ENCODE measurements at places on chromosomes 7 and 10. TPM values are rescaled to one million over a fixed set of nuclear protein-coding genes. Genes with fewer than 3 reads are reported as not detected.

DNA sequence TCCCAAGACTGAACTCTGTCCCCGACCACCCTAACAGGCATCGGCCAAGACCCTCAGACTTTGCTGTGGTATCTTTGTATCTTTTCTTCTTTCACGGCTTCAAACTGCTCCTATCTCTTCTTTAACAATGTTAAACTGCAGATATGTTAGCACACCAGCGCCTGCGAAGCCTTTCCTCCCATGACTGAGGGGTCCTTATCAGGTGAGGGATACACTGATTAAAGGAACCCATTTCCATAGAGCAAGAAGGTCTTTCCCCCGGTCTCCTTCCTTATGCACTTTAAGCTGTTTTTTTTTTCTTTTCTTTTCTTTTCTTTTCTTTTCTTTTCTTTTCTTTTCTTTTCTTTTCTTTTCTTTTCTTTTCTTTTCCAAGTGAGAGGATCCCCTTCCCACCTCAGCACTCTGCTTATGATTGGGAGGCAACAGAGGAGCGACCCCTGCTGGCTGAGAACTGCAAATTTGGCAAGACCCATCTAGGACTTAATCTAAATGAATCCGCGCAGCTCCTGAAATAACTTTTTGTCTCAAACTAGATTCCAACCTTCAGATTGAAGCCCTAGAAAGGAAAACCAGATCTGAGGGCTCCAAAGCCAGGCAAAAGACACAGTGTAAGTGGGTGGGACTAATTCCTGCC is 109.9 kb downstream of the ITGB8 start:
- no peak overlapping the region for H3K27ac ChIP-seq
- H3K4me3 ChIP-seq: no peak overlapping the region
- H3K36me3 ChIP-seq: no peaks in the 10 kb centered on the region
- no peaks in the 10 kb centered on the region for H3K27me3 ChIP-seq
- no peak for DNase-seq

- no peaks in the 10 kb centered on the region for H3K36me3 ChIP-seq
- H3K27ac ChIP-seq: no peak overlapping the region
- peaks cover 33% of the 10 kb centered on the region for H3K27me3 ChIP-seq
- H3K4me3 ChIP-seq: peak overlapping the region; percentile 57
Measured at GRCh38 chr10:79981450-79982361, 32.8 kb upstream of the SFTPD start.

DNA sequence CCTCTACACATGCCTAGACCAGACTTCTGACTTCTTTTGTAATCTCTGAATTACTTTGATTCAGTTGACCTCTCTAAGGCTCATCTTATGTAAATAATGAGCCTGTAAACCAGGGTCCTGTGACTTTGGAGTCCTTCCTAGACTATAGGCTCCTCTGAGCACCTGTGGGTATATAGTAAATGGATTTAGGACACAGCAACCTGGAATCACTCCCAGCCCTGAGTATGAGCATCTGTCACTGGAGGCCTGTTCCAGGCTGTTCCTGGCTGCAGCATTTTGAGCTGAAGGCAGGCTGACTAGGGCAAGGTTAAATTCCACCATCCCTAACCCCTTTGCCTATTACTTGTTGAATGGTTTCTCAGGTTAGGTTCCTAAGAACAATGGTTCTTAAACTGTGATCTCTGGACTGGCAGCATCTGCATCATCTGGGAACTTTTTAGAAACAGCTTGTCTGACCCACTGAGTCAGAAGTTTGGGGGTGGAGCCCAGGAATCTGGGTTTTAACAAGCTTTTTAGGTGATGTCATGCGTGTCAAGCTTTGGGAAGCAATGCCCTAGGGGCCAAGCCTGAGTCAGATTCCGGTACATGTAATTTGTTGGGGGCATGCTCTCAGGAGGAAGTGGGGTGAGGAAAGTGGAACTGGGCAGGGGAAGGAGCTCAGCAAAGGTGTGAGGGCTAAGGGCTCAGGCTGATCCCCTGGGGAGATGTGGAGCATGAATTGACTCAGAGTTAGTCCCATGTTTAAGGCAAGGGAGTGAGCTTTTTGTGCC is 28.2 kb downstream of the MINDY4 start:
- peak; percentile 86 for DNase-seq
- peaks cover 54% of the 10 kb centered on the region for H3K4me1 ChIP-seq
- H3K27me3 ChIP-seq: no peaks in the 10 kb centered on the region
- peak overlapping the region; percentile 66 for H3K27ac ChIP-seq
- no peaks in the 10 kb centered on the region for H3K36me3 ChIP-seq

DNA sequence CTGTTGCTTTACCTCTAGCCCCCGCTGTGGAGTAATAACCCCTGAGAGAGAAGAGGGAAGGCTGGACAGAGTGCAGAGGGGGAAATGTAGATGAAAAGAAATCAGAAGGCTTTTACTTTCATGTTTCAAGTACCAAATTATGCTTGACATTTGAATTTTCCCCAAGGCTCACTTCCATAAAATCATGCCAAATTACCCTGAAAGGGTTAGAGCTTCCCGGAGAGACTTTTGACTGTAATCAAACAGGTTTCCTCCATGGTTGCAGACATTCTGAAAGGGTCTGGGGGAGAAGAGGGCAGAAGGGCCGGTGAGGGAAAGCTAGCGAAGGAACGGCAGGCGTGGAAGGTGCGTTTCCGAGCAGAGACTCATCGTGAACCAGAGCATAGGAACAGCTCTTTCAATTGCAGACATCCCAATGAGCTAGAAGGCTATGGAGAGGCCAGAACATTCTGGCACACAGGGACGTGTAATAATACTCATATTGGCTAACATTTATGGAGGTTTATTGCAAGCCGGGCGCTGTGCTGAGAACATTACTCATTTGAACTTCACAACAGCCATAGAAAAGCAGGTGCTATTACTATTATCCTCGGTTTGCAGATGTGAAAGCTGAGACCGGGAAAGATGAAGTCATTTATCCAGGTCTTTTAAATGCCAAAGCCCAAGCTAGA is 620.8 kb upstream of the AUTS2 start:
- H3K27me3 ChIP-seq: no peaks in the 10 kb centered on the region
- no peaks in the 10 kb centered on the region for H3K36me3 ChIP-seq
- H3K4me3 ChIP-seq: no peak overlapping the region
- peaks cover 15% of the 10 kb centered on the region for H3K4me1 ChIP-seq

GRCh38 chr10:61987537-61987936 is 86.0 kb downstream of the ARID5B start:
- peaks cover 7% of the 10 kb centered on the region for H3K4me1 ChIP-seq
- H3K27ac ChIP-seq: no peak overlapping the region

DNA sequence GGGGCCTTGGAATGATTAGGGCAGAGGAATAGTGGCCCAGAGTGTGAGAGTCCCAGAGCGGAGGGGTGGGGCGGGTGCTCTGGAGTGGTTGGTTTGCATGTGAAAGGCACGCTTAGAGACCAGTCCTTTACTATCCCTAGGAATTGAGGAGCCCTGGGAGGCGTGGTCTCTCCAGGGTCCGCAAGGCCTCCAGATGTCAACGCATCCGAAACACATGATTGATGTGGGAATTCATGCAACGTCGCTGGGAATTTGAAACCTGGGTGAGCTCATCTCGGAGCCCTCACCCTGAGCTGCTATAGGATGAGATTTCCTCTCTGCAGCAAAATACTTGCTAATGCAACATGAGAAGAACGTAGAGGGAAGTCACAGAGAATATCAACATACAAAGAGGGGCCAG is 51.2 kb downstream of the NPTX2 start:
- no peaks in the 10 kb centered on the region for H3K27me3 ChIP-seq
- no peak overlapping the region for H3K27ac ChIP-seq
- no peaks in the 10 kb centered on the region for H3K36me3 ChIP-seq
- no peaks in the 10 kb centered on the region for H3K4me1 ChIP-seq
- H3K4me3 ChIP-seq: no peak overlapping the region

- peaks cover 54% of the 10 kb centered on the region for H3K4me1 ChIP-seq
- H3K27me3 ChIP-seq: no peaks in the 10 kb centered on the region
- H3K4me3 ChIP-seq: no peak overlapping the region
- DNase-seq: peak; percentile 91
- H3K27ac ChIP-seq: peak overlapping the region; percentile 76
Measured at GRCh38 chr7:107934991-107935770, 44.2 kb downstream of the DLD start.

The INTS15 gene
- total RNA-seq: 18.6 TPM

The CALHM1 gene
- not detected for total RNA-seq

The PAPOLB gene
- total RNA-seq: not detected
